ENCODE measurements at places on chromosomes 7 and 10. TPM values are rescaled to one million over a fixed set of nuclear protein-coding genes. Genes with fewer than 3 reads are reported as not detected.

LLCFC1 gene
- total RNA-seq = not detected

OR2A12 gene
- not detected for total RNA-seq

MYH16 gene
- 0.81 TPM for total RNA-seq

PKD2L1 gene
- total RNA-seq = 0.06 TPM

NKX1-2 gene
- 0.07 TPM for total RNA-seq

OR2A7 gene
- not detected for total RNA-seq

ZPBP gene
- total RNA-seq = not detected

MBL2 gene
- total RNA-seq = not detected

HABP2 gene
- total RNA-seq = 0.12 TPM

CAV2 gene
- 171 TPM for total RNA-seq

Data from A549 treated with ZK216348 at 1 μM for 4 hours (cell line).